ENCODE measurements at places on chromosomes 4 and X.

- no peak for DNase-seq
Measured at GRCh38 chrX:41881166-41881565, 42.2 kb downstream of the CASK start.

GRCh38 chr4:139655116-139655515 is 10.5 kb upstream of the MGST2 start:
- DNase-seq: no peak

DNA sequence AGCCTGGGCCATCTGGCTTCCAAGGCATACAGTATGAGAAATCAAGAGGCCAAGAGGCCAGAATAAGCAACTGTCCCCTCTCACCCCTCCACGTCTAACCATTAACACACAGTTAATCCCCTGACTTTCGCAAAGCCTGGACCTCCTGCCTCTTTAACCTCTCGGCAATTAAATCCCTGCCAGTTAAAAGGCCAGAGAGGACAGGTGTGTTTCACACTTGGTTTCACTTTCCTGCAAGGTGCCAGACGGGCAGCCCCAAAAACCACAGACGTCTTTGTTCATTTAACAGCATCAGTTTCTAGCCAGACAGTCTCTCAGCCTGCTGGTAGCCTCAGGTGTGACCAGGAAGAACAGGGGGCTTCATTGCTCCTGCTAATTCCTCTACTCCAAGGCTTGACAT is 91.1 kb upstream of the KIT start:
- no peak for DNase-seq

- DNase-seq: no peak
Measured at GRCh38 chrX:134764202-134764785, 106.0 kb upstream of the PLAC1 start.

DNA sequence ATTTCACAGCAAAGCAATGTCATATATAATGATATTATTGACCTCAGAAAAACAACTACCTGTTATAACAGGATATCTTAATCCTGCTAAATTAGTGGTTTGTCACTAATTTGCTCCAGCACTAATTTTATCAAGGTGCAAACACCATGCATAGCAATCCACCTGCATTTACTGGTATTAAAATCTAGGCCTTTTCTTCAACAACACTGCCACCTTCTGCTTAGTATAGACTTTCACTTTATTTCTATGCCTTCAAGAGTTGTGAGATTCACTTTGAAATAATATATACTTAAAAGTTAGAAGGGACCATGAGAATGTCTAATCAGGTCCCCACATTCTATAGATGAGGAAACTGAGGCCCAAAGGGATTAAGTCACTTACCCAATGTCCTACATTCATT is 82.1 kb upstream of the IQCM start:
- no peak for DNase-seq

DNA sequence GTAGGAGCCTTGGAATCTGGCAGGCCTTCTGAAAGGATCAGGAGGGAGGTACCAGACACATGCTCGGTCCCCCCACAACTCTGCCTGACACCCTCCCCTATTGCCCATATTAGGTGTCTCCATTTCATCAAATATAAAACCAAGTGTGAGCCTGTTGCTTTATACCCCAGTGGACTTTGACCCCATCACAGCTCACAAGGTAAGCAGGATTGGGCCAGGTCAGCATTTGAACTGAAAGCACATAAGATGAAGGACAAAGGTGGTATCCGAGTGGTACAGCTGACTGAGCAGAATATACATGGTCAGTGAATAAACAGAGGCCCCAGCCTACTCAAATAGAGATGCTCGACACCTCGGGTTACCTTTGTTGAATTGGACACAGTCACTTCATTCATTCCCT is 20.0 kb downstream of the SLC25A43 start:
- no peak for DNase-seq

DNA sequence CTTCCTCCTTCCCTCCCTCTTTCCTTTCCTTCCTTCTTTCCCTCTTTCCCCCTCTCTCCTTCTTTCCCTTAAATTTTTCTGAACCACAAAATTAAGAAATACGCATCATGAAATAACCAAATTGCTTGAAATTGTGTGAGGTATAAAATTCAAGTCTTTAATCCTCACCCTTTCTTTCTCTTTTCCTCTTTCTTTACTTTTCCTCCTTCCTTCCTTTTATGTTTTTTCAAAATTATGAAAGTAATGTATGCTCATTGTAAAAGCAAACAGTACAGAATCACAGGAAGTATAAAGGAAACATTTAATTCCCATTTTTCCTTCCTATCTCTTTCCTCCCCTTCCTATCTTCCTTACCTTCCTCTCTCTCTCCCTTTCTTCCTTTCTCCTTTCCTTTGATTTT is 5.4 kb downstream of the ADGRG4 start:
- DNase-seq: no peak

DNA sequence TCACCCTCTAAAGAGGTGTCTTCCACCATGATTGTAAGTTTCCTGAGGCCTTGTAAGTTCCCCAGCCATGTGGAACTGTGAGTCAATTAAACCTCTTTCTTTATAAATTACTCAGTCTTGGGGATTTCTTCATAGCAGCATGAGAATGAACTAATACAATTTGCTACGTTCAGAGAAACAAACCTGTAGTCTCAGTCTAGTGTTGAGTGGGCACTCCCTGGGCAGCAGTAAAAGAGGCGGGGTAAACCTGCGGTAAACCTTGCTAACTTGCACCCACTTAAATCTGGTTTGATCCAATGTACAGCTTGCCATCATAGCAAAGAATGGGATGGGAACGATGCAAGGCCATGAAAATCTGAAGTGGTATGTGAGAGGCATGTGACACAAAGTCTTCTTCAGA is 22.4 kb downstream of the GRXCR1 start:
- DNase-seq: no peak

DNA sequence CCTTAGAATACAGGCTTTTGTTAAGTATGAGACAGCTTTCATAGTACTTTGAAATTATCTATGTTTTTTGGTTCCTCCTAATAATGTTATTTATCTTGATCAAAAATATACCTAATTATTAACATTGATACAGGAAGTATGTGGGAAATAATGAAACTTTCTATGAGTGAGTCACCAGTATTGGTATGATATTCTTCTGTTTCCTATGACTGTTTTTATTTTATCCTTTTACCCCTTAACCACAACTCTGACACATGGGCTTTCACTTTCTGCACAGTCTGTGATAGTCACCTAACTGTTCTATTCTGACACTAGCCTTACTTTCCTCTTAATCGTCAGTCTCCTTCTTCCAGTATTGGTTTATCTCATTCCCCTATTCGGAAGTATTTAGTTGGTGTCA is 4.7 kb downstream of the THAP9 start:
- peak; percentile 40 for DNase-seq

- no peak for DNase-seq
Measured at GRCh38 chr4:23516716-23517115, 373.1 kb downstream of the PPARGC1A start.

DNA sequence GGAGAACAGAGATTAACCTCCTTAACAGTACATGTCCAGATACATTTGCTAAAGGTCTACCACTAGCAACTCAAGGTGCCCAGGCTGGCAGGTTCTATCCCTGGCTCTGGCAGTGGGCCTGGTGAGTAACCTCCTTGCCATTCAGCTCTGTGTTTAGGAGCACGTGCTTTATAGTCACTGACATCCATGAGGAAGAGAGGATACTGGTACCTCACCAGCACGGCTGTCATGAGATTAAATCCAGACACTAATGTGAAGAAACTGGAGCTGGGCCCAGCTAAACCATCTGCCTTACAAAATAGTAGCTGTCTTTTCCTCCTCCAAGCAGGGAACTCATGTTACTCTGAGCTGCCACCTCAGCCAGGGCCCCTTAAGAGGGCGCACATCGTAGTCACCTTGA is 45.3 kb downstream of the GPRASP3 start:
- no peak for DNase-seq

GRCh38 chr4:137375111-137375850 is 157.0 kb downstream of the PCDH18 start:
- no peak for DNase-seq

GRCh38 chr4:94452476-94453371 is 982 bp downstream of the PDLIM5 start:
- DNase-seq: no peak

DNA sequence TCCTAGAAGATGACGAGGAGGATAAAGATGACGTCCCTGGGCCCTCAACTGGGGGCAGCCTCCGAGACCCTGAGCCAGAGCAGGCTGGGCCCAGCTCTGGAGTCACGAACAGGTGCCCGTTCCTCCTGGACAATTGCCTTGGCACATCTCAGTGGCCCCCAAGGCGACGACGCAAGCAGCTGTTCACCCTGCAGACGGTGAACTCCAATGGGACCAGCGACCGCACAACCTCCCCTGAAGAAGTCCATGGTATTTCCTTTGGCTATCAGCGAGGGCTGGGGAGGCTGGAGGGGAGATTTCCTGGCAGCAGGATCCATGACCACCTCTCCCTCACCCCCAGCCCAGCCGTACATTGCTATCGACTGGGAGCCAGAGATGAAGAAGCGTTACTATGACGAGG is 11.9 kb downstream of the USP11 start:
- no peak for DNase-seq

DNA sequence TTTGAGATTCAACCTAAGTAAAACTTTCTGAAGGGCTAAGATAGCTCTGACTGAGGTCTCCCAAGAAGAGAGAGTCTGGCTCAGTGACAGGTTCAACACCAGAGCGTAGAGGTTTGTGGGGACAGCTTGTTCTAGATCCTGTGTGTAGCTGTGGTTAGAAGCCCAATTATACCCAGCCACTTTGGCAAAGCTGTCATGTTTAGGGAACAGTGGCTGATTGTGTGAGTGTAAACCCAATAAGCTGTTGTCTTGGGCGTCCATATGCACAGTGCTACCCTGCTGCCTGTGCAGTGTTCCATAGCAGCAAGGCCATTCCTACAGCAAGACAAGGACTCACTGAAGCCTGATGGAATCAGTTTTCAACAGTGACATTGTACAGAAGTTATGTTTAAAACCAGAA is 11.2 kb upstream of the SCRG1 start:
- DNase-seq: no peak

DNA sequence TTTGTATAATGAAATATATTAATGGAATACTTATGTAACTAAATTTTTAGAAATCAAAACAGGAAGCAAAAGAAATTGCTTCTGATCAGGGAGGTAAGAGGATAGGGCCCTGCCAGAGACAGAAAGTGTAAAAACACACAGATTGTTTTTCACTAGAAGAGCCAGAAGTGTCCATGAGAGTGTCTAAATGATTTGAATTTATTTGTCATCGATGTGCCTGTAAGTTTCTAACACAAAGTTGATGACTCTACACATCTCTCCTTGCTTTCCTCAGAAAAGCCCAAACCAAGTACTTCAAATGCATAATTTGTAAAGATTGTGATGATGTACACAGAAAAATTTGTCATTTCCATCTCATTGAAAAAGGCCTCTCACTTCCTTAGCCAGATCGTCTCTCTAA is 80.6 kb downstream of the TMEM156 start:
- DNase-seq: no peak

GRCh38 chrX:39152106-39152649 is 350.9 kb downstream of the MID1IP1 start:
- DNase-seq: no peak

GRCh38 chr4:30720021-30720660 is at the start of gene PCDH7:
Gene PCDH7, plus strand, starts transcription at chr4:30720369. Its CDS starts 1,054 bp downstream, at chr4:30721423.
- DNase-seq: no peak

GRCh38 chr4:97279391-97279790 is 863.9 kb downstream of the STPG2 start:
- DNase-seq: no peak

GRCh38 chr4:63348735-63349673 is 1060.2 kb downstream of the TECRL start:
- DNase-seq: no peak

DNA sequence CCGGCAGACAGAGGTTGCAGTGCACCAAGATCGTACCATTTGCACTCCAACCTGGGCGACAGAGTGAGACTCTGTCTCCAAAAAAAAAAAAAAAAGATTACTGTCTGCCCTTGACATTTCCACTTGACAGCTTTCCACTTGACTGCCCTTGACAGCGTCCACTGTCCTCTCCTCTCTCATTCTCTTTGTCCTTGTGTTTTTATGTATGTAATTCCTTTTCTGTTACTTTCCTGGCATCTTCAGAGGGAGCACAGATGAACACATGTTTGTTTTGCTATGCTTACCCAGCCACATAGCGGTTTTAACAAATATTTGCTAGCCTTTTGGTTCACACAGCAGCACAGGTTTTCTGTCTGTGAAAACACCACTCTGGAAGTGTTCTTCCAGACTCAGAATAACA is 26.2 kb downstream of the SYAP1 start:
- no peak for DNase-seq

DNA sequence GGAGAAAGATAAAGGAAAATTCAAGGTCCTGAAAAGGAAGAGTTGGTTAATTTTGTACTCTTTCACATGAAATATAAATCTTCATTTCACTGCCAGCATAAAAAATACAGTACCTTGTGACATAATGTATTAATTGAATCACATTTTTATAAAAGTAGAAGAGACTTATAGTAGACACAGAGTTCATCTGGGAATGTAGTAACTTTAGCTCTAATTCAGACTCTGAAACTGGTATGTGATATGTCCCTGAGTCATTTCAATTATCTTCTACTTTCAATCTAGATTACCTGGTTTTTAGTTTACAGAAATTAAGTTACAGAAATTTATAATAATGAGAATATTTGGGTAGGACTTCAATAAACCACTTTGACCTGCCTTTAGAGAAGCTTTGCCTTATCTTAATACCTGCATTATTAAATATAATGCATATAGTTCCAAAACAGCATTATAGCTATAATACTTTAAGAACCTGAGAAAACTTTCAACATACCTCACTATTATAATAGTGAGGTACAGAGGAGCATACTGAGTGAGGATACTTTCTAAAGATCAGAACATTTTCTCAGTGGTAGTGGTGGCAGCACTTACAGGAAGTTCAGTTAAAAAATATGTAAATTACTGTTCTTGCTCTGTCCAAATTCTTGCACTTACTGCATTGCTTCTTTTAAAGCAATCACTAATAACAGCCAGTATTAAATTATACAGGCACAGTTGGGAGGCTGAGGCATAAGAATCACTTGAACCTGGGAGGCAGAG is 11.2 kb downstream of the NEK1 start:
- DNase-seq: no peak

DNA sequence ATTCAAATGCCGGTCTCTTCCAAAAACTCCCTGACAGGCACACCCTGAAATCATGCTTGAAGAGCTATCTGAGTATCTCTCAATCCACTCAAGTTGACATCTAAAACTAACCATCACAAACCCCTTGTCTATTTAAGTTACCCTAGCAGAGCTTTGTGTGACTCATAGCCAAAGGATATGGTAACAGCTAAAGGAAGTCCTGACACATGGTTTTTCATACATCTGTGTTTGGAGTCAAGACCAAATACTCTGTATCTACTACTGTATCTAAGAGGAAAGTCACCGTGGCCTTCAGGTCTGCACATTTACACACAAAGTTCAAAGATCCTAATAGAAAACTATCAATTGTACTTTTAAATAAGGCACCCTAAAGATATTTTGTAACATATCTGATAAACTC is 239.6 kb upstream of the VCX start:
- no peak for DNase-seq
